Activated CD4-positive, alpha-beta T cell treated with anti-CD3 and anti-CD28 coated beads, Interleukin-2, amount 10 ng/mL, durations not matched to agents 24 days and 14 days (primary cell): ENCODE measurements at places on chromosomes 11 and 22.
A peak's percentile ranks its signal among the peaks of the same experiment; 100 is the strongest.

- peak; percentile 65 for DNase-seq
Observed at GRCh38 chr11:76293189-76293631, 86.9 kb upstream of the WNT11 start.

- no peak for DNase-seq
Observed at GRCh38 chr11:71170624-71171423, 81.6 kb downstream of the SHANK2 start.

GRCh38 chr11:72589802-72590761, 84.1 kb downstream of the PDE2A start:
- DNase-seq, result peak; percentile 82

GRCh38 chr11:41309716-41310115, 149.7 kb downstream of the LRRC4C start:
- DNase-seq, result no peak

- DNase-seq, result no peak
Observed at GRCh38 chr22:44532552-44532951, 34.5 kb upstream of the RTL6 start.

DNA sequence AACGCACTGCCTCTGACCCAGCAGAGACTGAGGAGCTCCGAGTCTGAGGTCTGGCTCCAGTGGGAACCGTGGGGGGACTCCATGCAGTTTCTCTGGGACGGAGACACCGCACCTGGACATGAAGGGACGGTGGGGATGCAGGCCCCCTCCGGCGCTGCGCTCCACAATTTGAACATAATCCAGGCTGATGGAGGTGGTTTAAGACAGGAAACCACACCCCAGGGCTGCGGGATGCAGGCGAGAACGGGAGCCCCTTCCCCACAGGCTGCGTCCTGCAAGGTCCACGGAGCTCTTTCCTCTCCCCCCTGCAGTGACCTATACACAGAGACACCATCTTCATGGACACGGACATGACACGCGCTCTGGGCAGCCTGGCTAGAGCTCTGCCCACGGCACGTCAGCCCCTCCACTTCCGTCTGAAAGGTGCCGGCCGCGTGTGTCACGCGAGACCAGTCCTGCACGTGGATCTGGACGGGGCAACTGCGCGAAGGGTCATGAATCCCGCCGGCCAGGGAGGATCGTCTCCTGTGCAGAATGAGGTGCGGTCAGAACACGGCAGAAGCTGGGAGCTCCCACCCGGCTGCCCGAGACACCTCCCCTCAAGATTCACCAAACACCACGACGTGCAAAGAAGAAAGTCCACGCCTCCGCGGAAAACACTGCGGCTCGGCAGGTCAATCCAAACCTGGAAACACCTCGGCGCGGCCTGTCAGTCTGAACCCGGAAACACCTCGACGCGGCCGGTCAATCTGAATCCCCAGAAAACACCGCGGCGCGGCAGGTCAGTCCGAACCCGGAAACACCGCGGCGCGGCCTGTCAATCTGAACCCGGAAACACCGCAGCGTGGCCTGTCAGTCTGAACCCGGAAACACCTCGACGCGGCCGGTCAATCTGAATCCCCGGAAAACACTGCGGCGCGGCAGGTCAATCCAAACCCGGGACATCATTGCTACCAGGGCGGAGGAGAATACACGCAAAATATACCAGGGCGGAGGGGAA, 212.4 kb downstream of the BRD1 start:
- DNase-seq, result no peak

- DNase-seq, result peak; percentile 88
Observed at GRCh38 chr11:107689317-107690202, 22.3 kb downstream of the SLN start.

DNA sequence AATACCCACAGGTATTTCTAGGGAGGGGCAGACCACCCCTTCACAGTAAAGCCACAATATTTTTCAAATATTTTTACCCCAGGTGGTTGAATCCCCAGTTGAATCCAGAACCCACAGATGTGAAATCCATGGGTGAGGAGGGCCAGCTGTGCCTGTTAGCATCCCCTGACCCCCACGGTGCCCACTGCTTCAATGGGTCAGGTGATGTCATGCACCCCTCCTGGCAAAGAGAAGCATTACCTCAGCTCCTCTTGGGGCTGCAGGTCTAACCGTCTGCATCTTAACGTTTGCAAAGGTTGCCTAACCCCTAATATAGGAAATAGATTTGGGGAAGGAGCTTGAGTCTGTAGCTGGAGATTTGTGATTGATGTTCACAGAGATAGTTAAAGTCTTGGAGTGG, 24.7 kb upstream of the IL17RA start:
- no peak for DNase-seq

DNA sequence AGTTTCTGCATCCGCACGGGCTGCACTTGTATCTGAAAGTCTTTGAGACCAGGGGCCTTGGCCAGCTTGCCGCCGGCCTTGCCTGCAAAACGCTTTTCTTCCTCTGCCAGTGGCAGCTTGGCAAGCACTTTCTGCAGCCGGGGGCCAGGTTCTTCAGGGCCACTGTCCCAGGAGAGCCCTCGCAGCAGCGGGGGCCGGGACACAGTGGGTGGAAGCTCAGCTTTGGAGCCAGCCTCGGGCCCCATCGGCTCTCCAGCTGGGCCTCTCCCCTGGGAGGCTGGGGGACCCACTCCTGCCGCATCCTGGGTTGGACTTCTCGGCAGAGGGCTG, 57.5 kb upstream of the LYVE1 start:
- DNase-seq, result no peak

GRCh38 chr22:40862537-40862936, 624 bp upstream of the DNAJB7 start:
- DNase-seq, result no peak

DNA sequence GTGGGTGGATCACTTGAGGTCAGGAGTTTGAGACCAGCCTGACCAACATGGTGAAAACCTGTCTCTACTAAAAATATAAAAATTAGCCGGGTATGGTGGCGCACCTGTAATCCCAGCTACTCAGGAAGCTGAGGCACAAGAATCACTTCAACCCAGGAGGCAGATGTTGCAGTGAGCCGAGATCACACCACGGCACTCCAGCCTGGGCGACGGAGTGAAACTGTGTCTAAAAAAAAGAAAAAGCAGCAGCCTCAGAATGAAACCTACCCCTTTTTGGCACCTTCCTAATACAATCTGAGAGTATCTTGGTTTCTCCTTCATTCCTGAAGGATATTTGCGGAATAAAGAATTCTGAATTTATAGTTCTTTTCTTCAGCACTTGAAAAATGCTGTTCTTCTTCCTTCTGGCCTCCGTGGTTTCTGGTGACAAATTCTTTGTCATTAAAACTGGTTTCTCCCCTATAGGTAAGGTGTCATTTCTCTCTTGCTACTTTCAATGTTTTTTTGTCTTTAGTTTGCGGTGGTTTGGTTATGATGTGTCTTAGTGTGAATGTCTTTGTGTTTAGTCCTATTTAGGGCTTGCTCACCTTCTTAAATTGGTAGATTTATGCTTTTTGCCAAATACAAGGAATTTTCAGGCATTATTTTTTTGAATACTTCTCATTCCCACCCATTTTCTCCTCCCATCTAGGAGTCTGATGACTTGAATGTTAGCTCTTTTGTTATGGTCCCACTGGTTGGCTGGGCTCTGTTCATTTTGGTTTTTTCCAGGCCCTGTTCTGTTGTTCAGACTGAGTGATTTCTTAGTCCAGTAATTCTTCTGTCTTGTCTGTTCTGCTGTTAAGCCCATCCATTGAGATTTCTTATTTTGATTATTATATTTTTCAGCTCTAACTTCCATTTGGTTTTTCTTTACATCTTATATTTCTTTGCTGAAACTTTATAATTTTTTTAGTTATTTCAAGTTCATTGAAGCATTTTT, 15.4 kb downstream of the ASRGL1 start:
- DNase-seq, result no peak

- DNase-seq, result peak; percentile 86
Observed at GRCh38 chr22:44180706-44181032, at the start of gene PARVG. PARVG (plus strand) TSS chr22:44180925; CDS start chr22:44183330, 2,405 bp downstream.

DNA sequence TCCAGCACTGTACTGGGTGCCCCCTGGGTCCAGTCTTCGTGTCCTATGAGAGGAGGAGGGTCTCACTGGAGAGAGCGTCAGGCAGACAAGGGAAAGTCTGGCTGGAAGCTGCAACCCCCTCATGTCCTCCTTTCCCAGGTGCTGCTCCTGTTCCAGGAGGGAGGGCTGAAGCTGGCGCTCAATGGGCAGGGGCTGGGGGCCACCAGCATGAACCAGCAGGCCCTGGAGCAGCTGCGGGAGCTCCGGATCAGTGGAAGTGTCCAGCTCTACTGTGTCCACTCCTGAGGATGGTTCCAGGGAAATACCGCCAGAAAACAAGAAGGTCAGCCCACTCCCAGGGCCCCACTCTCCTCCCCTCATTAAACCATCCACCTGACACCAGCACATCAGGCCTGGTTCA, 10.2 kb downstream of the LGALS12 start:
- DNase-seq, result no peak

DNA sequence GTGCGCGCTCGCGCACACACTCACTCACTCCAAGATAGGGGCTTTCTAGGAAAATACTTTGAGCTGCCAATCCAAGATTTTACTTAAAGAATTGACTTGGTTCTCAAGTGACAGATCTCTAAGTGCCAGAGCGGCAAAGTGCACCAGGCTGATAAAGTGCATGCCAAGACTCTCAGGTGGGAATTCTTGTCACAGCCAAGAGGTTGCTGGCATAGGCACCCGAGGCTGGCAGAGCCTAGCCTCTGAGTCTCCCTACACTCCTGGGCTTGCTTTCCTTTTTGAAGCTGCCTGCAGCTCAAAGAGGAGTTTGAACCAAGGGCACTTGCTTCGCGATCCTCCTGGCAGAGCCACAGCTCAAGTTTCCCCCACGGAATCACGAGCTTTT, 2.5 kb upstream of the ADM start:
- DNase-seq, result no peak

- no peak for DNase-seq
Observed at GRCh38 chr11:85643191-85643614, 4.6 kb upstream of the TMEM126A start.

GRCh38 chr22:45310977-45311531, 1.3 kb downstream of the FAM118A start:
- DNase-seq, result no peak

GRCh38 chr11:57936050-57936418, 87.6 kb upstream of the OR9Q1 start:
- no peak for DNase-seq

GRCh38 chr11:44036811-44037657, 10.7 kb upstream of the ACCSL start:
- peak; percentile 76 for DNase-seq

GRCh38 chr11:843818-844692, 1.4 kb downstream of the TSPAN4 start:
- peak; percentile 69 for DNase-seq

DNA sequence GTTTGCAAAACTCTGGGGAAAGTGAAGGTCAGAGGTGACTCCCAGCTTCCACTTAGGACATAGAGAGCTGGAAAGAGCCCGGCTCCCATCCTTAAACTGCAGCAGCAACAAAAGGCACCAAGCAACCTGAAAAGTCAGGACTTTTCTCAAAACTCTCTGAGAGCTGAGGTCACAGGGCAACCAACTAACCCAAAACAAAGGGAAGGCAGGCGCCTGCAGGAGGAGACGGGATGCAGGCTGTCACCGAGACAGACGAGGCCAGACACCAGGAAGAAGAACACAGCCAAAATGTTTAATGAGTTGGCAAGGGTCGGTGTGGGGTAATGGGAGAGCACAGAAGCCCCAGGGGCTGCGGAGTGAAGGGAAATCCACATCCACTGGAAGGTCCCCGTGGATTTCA, 19.9 kb downstream of the ASCL2 start:
- peak; percentile 26 for DNase-seq
